ENCODE measurements at places on chromosomes 2 and 18. TPM values are rescaled to one million over a fixed set of nuclear protein-coding genes. Genes with fewer than 3 reads are reported as not detected.

ASB18 gene
- total RNA-seq, result not detected

RBM44 gene
- total RNA-seq, result 0.21 TPM

IL36B gene
- total RNA-seq, result 0.13 TPM

PDE1A gene
- total RNA-seq, result 0.08 TPM

CDK15 gene
- total RNA-seq, result not detected

RSAD2 gene
- 0.54 TPM for total RNA-seq

TMEM37 gene
- 1.9 TPM for total RNA-seq

RIT2 gene
- not detected for total RNA-seq

ADRA2B gene
- total RNA-seq, result 0.05 TPM

All from A549 treated with CpdA at 1 μM for 4 hours (cell line).